ENCODE measurements at places on chromosomes 2 and 18.

DNA sequence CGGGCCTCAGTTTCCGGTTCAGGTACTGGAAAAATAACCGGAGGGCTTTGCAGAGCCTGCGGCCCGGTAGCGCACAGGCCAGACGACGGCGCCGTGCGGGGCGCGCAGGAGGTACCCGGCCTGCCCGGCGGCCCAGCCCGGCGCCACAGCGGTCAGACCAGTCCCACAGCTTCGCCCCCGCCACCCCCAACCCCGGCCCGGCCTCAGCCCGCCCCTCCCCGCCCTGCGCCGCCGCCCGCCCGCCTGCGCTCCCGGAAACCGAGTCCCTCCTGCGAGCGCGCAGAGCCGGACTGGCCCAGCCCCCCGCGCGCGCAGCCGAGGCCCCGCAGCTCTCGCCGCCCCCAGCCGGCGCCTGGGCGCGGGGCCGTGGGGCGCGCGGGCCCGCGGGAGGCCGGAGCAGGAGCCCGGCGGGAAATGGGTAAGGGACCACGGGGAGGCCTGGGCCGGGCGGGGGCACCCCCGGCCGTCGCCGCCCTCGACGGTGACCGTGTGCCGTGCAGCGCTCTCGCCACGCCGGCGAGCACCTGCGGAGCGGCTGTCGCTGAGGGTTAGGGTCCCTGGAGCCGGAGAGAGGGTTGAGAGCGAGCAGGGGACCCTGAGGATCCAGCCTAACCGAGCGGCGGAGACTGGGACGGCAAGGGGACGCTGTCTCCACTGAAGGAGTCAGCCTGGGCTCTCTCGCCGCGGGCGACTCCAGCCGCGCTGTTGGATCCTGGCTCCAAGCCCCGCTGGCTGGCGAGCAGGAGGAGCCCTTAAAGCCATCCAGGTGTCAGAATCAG lies 16.5 kb upstream of the PSD4 start:
- no peak for DNase-seq

DNA sequence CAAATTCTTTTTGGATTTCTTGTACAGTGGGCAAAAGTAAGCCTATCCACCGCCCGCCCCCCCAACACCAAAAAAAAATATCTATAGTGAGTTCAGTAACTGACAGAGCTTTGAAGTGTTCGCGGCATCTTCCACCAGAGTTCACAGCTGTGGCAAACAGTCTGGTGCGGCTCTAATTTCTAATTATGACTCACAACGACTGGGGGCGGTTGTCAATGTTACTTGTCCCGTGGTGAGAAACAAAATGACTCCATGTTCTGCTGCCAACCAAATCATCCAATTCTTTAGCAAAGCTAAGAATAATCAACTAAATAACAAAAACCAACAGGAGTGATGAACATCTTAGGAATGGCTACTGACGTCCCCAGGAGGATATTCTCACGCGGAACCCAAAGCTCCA lies 392.5 kb upstream of the SALL3 start:
- DNase-seq, result no peak

- DNase-seq, result no peak
These were observed 2.1 kb upstream of the PCBP1 start for GRCh38 chr2:70084973-70085710.

DNA sequence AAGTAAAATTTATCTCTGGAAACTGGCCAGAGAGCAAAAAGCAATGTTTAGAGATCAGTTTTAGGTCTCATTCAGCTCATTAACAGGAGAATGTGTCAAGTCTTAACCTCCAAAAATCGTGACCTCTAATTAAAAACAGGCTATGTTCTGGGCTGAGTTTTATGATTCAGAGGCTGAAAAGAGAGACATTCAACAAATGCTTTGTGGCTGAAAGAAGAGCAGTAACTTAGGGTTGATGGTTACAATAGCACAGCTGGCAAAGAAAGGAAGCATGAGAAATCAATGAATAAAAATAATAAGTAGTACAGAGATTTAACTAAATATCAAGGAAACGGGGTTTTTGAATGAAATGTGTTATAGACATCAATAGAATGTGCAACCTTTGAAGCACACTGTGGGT lies 13.1 kb downstream of the TGIF1 start:
- DNase-seq, result no peak

GRCh38 chr2:178452870-178453269 lies 1.7 kb downstream of the PJVK start:
- DNase-seq, result no peak

All from LNCaP clone FGC (cell line).